NCI-H774 (cell line): ENCODE measurements at places on chromosomes 7 and 10.

DNA sequence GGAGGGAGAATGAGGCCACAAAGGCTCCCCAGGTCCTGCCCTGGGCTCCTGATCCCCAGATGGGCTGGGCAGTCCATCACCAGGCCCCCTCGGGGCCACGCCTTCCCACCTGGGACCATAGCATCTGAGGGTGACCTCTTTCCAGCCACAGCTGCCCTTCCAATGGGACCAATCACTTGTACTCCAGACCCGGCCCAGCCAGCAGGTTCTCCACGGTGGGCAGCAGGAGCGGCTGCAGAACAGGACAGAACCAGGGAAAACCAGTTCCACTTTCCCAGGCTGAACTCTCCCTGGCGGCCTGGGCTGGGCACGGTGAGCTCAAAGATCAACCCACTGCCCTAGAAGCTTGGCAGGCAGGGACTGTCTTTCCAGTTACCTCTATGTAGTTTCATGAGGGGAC is 257.6 kb downstream of the MAD1L1 start:
- no peak for DNase-seq

DNA sequence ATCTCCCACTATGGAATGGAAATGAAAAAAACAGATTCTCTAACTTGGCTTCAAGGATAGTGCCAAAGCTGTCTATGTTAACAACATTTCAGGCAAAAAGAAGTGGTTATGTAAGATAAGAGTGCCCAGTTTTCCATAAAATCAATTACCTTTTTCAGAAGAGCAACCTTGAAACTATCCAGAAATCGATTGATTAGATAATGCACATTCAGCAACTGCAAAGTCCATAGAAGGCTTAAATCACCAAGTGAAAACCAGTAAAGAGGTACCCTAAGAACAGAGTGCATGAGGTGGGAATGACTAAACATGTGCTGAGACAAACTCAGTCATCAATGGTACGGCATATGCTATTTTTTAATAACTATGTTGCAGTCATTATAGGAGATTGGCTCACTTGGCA is 71.9 kb upstream of the TNKS2 start:
- no peak for DNase-seq

DNA sequence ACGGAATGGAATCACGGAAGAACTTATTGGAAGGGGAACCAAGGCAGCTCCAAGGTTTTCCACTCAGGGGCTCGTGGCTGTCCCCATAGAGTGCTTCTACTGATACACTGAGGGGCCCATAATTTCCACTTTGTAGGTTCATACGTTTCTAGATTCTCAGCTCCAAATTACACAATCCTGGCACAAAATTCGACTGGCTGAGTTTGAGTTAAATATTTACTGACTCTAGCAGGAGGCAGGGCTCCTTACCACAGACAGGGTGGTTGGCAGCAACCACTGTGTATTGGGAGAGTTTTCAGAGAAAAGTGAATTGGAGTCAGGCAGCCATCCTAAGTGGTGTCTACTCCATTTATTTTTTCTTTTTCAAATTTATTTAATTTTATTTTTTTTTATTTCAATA is 55.4 kb upstream of the SEC61G start:
- DNase-seq = no peak

DNA sequence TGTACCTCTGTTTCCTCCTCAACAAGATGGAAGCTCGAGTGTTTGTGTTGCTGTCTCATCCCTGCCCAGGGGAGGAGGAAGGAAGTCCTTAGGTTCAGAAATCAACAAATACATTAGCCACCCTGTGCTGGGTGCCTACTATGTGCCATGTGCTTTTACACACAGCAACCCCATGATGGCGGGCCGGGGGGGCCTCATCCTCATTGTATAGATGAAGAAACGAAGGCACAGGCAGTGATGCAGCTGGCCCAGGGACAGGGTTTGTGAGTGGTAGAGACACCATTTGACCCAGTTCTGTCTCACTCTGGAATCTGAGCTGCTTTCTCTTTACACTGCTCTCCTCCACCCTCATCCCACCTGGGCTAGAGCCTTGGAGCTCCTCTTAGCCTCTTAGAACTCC is 1.9 kb upstream of the CALHM2 start:
- no peak for DNase-seq

DNA sequence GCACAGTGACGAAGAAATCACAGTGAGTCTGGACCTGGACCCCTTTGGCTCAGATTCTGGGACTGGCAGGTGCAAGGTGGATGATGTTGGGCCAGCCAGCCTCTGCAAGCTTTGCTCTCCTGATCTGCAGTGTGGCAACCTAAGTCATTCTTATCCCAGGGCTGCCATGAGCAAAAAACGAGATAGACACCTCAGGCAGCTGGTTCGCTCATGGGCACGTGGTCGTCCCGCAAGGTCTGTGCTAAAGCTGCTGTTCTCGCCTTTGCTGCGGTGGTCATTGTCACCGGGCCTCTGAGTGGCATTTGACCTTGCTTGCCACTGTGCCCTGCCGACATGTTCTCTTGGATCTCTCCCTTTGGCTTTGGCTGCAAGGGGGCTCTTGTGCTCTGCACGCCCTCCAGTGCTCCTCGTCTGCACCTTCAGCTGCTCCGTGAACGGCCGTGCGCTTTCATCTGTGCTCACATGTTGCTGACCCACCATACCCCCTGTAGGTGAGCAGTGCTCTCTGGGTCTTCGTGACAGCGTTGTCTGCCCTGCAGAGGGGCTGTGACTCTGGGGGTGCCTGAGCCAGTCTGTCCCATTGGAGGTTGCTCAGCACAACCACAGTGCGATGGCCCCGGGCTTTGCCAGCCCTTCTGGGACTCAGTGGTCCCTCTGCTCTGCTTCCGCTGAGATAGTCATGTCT is 317.0 kb downstream of the GLRX3 start:
- no peak for DNase-seq

DNA sequence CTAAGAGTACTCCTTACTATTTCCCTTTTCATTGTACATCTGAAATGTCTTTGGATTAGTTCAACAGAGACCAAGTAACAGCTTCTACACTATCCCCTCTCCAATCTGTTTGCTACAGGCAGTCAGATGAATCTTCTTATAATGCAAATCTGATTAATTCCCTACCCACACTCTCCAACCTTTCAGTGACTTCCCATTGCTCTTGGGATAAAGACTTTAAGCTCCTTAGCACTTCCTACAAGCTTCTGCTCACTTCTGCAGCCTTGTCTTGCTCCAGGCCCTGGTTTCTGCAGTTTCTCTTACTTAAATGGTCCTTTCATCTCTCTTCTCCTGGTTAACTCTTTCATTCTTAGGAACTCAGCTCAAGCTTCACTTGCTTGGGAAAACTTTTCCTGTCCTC is 65.2 kb upstream of the FEZF1 start:
- no peak for DNase-seq

GRCh38 chr7:122833888-122834570 is 52.2 kb downstream of the CADPS2 start:
- DNase-seq = no peak

- no peak for DNase-seq
Measured at GRCh38 chr7:113715981-113716856, 202.6 kb downstream of the PPP1R3A start.

- no peak for DNase-seq
Measured at GRCh38 chr7:113812591-113813255, 106.1 kb downstream of the PPP1R3A start.

DNA sequence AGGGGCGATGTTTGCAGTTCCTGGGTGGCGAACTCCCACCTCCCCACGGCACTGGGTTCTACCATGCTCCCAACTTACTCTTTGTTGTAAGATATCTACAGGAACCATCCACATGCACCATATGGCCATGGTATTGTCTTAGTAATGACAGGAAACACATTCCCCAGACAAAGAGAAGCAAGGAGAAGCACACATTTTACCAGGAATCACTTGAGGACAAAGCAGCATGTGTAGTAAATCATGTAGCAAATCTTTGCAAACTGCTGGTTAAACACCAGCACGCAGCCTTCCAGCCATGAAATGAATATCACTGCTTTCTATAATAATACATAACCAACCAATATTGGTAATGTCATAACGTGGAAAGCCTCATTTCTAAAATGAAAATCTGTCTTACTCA is 101.2 kb downstream of the NRP1 start:
- no peak for DNase-seq
